Activated CD4-positive, alpha-beta T cell treated with anti-CD3 and anti-CD28 coated beads, Interleukin-2, amount 50 U/mL, for 16 hours (primary cell): ENCODE measurements at places on chromosomes 1 and 21.

- no peak for DNase-seq
Observed at GRCh38 chr1:180636138-180636537, 4.3 kb downstream of the XPR1 start.

DNA sequence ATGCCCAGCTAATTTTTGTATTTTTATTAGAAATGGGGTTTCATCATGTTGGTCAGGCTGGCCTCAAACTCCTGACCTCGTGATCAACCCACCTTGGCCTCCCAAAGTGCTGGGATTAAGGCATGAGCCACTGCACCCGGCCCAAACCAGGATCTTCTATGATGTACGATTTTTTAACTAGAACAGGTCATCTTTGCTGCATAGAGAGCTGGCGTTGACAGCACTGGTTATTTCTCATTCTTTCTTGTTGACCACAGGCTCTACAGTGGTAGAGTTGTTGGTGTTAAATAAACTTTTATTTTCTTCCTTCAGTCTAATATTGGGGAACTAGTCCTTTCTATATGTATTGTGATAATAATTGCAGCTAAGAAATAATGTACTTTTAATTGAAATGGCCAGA lies 3.8 kb upstream of the MAB21L3 start:
- DNase-seq, result no peak

- no peak for DNase-seq
Observed at GRCh38 chr1:115186711-115187265, 97.5 kb upstream of the TSPAN2 start.

DNA sequence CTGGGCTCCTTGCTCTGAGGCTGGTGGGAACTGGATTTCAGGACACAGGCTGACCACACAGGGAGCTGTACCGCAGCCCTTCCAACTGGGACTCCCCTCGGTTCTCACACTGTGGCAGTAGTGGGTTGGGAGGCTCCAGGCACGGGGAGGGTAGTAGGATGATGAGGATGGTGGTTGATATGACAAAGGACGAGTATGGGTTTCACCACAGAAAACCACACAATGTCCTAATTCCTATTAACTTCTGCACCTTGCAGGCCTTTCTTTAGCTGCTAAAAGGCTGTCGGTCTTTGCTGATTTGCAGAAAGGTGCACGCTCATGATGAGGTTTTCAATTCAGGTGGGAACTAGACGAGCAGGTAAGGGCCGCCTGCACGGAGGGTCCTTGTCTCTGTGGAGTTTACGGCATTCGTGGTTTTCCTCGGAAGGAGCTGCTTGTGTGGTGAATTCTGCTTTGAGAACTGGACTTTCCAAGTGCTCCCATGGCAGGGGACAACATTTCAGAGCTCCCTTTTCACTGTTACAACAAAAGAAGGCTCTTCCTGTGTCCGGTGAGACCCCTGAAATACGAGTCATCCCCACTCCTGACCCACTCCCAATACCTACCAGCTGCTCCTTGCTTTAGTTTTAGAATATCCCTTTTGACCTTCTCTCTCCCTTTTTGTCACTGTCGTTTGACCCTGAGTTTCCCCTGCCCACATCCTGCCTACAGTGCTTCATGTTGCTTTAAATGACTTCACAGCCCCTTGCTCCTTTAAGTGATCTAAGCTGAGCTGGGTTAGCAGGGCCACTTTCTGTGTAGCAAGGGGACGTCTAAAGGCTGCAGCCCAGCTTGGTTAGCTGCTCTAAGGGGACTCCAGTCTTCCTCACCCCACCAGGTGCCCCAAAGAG lies 125.1 kb downstream of the MRPS6 start:
- peak; percentile 49 for DNase-seq

- no peak for DNase-seq
Observed at GRCh38 chr1:225321784-225322183, 106.1 kb downstream of the LBR start.

DNA sequence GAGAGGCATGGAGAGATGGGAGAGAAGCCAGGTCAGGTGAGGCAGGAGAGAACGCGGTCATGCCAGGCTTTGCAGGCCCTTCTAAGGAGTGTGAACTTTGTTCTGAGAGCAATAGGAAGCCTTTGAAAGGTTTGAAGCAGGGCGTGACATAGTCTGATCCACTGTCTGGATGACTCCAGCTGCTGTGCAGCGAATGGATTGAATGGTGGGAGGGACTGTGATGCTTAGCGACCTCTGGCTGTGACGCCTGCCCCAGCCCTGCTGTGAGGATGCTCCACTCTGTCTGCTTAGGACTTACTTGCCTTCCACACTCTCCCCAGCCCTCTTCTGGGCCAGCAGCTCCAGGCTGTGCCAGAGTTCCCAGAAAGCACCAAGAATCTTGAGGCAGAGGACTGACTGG lies 41.8 kb upstream of the POU3F1 start:
- no peak for DNase-seq

- DNase-seq, result no peak
Observed at GRCh38 chr1:202575918-202576653, 134.2 kb downstream of the SYT2 start.

GRCh38 chr1:153608742-153609584 lies 4.0 kb downstream of the S100A16 start:
- DNase-seq, result no peak

DNA sequence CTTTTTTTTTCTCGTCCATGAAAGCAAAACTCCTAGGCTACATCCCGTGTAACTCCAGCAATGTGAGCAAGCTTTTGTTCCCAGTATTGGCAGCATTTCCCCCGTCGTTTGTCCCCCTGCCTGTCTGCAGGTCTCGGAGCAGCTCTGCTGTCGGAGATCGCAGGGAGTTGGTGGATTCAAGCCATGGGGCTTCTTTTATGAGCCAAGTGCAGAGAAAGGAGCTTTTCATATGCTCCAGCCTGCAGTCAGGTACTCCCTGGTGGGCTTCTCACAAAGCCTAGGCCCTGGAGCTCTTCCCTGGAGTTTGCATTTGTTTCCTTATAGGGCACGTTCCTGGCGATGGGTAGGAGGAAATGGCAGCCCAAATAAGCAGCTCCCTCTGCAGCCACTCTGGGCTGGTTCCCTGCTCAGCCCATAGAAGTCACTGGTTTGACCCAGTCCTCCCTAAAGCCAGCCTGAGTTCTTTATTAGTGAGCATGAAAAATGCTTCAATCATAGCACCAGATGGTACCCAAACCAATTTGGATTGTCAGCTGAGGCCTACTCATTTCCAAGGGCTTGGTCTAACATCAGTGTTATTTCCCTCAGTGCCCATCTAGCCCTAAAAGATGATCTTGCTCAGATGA lies 78.3 kb downstream of the NUF2 start:
- no peak for DNase-seq

DNA sequence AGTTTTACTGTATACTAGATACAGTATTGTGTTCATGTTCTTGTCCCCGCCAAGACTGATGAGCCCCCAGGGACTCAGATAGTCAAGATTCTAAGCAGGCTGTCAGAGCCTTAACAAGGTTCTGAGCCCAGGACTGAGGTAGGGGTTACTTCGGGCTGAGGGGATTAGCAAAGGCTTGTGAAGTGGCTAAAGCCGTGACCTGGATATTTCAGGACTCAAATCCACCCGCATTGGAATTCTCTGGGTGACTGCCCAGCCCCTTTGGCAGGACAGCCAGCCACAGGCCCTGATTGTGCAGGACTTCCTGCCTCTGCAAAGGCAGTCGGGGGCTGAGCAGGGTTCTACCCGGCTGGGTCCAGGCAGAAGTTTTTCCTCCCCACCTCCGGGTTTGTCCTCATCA lies at the start of gene PLA2G5:
PLA2G5 (plus strand) TSS at position 321 of the 400 bp plus-strand sequence. CDS start 14,637 bp downstream, outside the sequence.
- DNase-seq, result no peak

GRCh38 chr1:161864577-161864976 lies 98.5 kb downstream of the ATF6 start:
- DNase-seq, result no peak

GRCh38 chr1:76074321-76075187 lies at the start of gene ST6GALNAC3:
TSS of gene ST6GALNAC3 (plus strand) at chr1:76074746.
- DNase-seq, result peak; percentile 68

GRCh38 chr21:46561445-46562090 lies 43.3 kb downstream of the S100B start:
- DNase-seq, result no peak

DNA sequence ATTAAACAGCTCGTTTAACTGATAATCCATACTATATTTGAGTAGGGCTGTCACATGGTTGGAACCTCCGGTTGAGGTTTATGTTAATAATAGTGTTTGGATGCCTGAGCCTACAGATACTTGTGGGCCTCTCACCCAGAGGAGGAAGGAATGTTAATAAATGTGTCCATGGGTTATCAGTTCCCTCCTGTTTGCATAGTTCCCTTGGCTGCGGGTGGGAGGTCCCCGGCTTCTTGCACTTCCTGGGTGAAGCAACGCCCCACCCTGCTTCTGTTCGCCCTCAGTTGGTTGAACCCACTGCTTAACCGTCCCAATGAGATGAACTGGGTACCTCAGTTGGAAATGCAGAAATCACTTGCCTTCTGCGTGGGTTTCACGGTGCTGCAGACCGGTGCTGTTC lies 23.6 kb upstream of the GBP1 start:
- no peak for DNase-seq

DNA sequence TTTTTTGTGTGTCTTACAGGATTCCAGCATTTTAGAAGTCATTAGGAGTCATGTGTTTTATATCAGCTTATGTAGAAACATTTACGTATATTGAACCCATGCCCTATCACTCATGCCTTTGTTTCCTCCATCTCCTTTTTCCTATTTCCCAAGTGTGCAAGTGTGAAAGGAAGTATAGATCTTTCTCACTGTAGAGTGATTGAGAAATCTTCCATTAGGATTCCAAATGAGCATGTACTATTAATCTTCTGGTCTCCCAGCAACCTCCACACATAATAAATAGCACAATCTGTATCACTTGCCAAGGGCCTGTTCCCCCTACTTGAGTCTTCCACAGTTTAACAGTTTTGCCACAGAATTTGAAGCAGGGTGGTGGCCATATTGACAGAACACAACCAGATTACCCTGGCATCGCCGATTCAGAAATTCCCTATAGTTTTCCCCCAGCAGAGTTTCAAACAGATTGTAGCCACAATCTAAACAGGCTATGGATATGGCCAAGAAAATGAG lies 1052.8 kb downstream of the TTLL7 start:
- no peak for DNase-seq

DNA sequence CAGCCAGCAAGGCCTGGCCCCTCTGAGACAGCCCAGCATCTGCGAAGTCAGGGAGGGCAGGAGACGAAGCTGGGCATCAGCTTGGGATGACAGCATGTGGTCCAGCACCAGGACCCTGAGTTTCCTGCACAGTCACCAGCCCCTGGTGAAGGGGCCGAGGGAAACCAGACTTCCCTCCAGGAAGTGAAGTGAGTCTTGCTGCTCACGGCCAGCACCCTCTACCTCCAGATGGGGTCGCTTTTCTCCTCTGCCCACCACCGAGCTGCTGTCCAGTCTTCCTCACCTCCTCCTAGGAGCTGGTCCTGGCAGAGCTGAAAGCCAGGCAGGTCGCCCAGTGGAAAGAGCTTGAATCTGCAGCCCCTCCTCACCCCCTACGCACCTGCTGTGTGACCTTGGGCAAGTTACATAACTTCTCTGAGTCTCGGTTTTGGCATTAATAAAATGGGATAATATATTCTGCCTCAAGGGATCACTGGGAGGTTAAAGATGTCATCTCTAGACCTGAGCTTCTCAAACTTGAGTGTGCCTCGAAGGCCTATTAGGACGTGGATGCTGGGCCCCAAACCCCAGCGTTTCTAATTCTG lies 118.5 kb upstream of the VAMP3 start:
- DNase-seq, result no peak

- DNase-seq, result no peak
Observed at GRCh38 chr1:10267319-10267718, 56.9 kb downstream of the KIF1B start.

DNA sequence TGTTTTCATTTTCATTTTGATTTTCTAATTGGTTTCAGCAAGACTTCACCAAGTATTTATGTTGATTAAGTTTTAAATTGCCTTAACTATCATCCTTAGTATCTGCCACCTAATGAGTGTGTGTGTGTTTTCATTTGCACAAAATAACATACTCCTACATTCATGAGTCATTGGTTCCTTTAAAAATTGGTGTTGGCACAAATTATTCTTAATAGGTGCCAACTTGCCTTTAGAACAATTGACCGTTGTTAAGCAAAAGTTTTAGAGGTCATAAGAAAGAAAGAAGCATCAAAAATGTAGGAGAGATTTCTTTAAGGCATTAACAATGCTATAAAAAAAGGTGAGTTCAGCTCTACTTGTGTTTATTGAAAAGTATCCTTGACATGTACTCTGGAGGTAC lies 77.5 kb downstream of the FNBP1L start:
- DNase-seq, result no peak

GRCh38 chr1:32780628-32781234 lies 36.4 kb downstream of the YARS1 start:
- no peak for DNase-seq

GRCh38 chr1:21647431-21648351 lies 21.5 kb downstream of the RAP1GAP start:
- DNase-seq, result peak; percentile 35

- no peak for DNase-seq
Observed at GRCh38 chr1:174239541-174239940, 80.2 kb downstream of the RABGAP1L start.

GRCh38 chr1:25817840-25818501 lies 1.8 kb upstream of the MTFR1L start:
- DNase-seq, result no peak

DNA sequence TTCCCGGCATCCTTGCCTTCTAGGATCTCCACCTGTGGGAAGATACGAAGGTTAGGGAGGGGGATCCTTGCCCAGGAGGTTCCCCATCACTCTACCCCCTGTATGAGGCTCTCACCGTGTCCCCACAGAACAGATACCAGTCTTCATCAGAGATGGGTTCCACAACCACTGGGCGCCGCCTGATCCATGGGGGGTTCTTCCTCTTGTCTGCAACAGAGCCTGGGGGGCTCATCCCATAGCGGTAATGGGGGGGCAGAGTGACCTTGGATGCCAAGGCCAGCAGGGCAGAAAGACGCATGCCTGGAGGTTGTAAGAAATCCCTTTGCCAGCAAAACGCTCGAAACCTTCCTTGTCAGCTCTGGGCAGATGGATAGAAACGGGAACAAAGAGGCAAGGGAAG lies 2.5 kb downstream of the MRPL24 start:
- no peak for DNase-seq

GRCh38 chr1:209741889-209742288 lies 14.0 kb upstream of the TRAF3IP3 start:
- DNase-seq, result no peak

- no peak for DNase-seq
Observed at GRCh38 chr1:75967719-75968118, 35.5 kb upstream of the ASB17 start.

- DNase-seq, result no peak
Observed at GRCh38 chr1:106746448-106747085, 309.9 kb upstream of the PRMT6 start.

- DNase-seq, result no peak
Observed at GRCh38 chr1:53066891-53067738, 5.1 kb downstream of the PODN start.

DNA sequence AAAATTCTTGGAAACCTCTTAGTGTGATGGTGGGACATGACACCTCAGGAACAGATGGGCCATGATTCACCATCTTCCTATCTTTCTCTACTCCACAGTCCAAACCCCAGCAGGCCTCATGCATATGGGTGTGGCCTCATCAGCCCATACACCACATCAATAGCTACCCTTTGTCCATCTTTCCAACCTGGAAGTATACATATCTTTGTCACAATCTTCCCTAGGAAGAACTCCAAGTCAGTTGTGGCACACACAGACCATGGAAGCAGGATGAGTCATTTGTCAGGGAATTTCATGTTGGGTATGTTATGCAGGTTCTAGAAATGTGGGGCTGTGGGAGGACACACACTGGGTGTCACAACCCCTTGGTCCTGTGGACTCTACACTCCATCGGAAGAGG lies 30.5 kb upstream of the CLCA4 start:
- DNase-seq, result no peak
